ENCODE measurements at places on chromosomes 7 and 10.

GRCh38 chr10:47340608-47341170 is 7.5 kb upstream of the RBP3 start:
- peak; percentile 76 for DNase-seq

DNA sequence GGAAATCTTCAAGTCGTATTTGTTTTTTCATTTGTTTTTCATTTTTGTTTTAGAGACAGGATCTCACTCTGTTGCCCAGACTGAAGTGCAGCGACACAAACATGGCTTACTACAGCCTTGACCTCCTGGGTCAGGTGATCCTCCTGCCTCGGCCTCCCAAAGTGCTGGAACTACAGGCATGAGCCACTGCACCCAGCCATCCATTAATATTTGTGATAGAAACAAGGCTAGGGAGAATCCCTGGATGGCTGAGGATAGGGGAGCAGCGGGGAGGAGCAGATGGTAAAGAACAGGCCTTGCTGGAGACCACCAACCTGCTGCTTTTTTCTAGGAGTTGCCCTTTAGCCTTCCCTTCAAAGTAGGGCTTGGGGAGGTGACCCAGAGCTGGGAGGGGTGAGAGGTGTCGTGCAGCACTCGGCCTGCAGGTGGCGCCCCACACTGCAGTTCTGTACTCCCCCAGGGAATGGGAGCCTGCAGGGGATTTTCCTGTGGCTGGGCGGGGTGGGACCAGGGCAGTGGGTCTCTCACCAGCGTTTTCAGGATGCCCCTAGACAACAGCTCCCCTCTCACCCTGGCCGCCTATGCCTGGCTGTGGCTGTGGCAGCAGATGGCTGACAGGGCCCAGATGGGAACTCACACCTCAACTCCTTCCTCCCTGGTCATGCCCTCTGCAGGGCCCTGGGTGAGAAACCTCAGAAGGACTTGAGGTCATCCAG is 12.6 kb upstream of the CDH23 start:
- DNase-seq, result peak; percentile 75

DNA sequence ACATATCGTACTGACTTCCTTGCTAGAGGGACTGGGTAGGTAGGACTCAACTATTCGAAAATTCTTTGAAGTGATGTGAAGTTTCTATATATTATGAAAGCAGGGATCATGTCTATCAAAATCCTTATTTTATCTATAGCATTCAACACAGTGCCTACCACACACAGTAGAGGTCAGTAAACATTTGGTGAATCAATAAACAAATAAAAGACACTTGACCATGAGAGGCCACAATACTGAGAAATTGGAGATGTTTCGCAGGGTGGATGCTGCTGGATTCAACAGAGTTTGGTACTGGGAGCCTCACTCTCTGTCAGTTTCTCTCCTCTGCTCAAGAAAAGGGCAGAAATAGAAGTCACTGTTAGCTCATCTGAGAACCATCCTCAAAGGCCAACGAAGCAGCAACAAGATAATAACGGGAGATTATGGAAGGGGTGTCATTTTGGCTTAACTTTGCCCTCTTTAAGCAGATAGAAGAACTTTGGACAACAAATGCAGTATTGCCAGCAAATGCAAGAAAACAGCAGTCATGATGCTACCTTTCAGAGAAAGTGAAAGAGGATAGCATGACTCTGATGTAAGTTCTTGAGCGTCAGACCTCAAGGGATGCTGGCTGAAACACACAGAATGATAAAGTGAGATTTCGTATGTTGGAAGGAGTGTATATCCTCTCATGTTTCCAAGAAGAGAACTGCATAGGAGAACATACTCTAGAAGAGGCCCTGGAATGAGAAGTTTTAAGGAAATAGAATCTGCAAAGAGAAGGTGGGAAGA is 107.6 kb downstream of the SEMA3E start:
- DNase-seq, result no peak

DNA sequence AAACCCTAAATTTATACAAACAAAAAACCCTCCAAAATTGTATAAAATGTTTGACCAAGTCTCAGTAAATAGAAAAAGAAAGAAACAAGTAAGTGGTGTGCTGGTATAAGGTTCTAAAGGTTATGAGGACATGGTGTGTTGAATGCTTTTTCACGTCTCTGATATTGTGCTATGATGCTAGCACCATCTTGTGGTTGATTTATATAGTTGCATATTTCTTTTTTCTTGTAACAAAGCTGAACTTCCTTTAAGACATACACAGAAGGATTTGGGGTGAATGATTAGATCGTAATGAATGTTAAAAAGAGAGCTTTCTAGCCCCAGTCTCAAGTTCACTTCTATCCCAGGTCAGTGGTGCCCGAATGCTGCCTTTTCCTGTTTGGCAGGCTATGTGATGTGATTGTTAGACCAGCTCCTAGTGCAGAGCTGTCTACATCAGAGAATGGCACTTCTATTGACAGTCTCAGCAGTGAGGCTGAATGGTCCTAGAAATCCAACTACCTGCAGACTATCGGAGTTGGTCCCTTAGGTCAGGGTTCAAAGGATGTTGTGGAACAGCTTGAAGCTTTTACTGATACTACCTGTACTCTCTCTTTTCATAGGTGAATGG is 25.0 kb downstream of the VTI1A start:
- DNase-seq, result peak; percentile 82

All from hematopoietic multipotent progenitor cell treated with erythropoietin and hydrocortisone succinate and interleukin-3 and kit ligand, for 4 days (in vitro differentiated cells).